ENCODE measurements at places on chromosomes 5 and 9.

- no peak for DNase-seq
Measured at GRCh38 chr9:78609450-78609849, 312.5 kb downstream of the PSAT1 start.

DNA sequence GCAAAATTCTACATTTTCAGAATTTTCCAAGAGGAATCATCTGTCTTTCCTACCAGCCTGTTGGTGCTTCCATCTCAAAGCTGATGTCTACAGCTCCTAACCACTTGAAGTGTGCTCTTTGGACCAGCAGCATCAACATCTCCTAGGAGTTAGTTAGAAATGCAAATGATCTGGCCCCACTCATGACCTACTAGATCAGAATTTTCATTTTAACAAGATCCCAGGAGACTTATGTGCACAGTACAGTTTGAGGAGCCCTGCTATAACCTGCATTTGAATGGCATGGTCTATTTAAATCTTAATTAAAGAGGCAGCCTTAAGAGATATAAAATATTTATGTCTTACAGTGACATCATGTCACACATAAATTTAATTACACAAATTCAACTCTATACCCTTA lies 33.8 kb downstream of the ITK start:
- no peak for DNase-seq

- no peak for DNase-seq
Measured at GRCh38 chr9:113649054-113649453, 185.5 kb downstream of the RGS3 start.

- DNase-seq, result no peak
Measured at GRCh38 chr5:169067751-169068173, 233.2 kb downstream of the SLIT3 start.

DNA sequence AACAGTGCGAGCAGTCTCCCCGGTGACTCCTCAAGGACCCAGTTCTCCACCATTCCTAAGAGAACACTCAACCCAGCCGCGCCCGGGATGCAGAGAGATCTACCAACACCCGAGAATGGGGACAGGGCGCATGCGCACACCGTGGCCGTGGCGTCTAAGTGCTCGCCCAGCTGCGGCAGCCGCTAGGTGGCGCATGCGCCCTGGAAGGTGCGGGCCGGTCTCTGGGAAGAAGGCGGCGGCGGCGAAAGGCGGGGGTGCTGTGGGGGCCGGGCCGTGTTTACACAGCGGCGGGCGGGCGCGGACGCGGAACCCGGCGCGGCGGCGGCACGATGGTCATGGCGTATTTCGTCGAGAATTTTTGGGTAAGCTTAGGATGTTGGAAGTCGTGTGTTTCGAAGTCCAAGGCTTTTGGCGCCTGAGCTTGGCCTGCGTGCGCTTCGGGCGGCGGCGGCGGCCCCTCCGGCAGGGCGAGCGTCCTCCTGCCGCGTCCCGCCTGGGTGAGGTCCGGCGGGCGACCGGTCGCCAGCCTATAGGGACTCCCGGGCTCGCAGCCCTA lies at the start of gene FCHO2:
FCHO2 (plus strand) TSS at position 274 of the 556 bp plus-strand sequence; CDS start at position 330, 56 bp downstream.
- peak; percentile 100 for DNase-seq

Measured in lower leg skin (tissue), 4 donors.